ENCODE measurements at places on chromosomes 4 and X. TPM values are rescaled to one million over a fixed set of nuclear protein-coding genes. Genes with fewer than 3 reads are reported as not detected.

The FGG gene
- not detected for total RNA-seq

The HTN3 gene
- total RNA-seq, result not detected

The PRKG2 gene
- total RNA-seq, result not detected

The TRPC5OS gene
- total RNA-seq, result 0.22 TPM

The SNX12 gene
- 18.9 TPM for total RNA-seq

The GPR50 gene
- total RNA-seq, result not detected

The STAP1 gene
- total RNA-seq, result 47.5 TPM

The SUPT20HL2 gene
- not detected for total RNA-seq

The CTAG2 gene
- total RNA-seq, result not detected

The NXF3 gene
- not detected for total RNA-seq

The STARD8 gene
- total RNA-seq, result not detected

The FRMPD4 gene
- not detected for total RNA-seq

The NPNT gene
- not detected for total RNA-seq

The MAGEA1 gene
- 31.6 TPM for total RNA-seq

The MGARP gene
- total RNA-seq, result not detected

The UBA6 gene
- 56.7 TPM for total RNA-seq

The ADH7 gene
- not detected for total RNA-seq

The RHOXF1 gene
- total RNA-seq, result not detected

The NHSL2 gene
- not detected for total RNA-seq

The CTAG1B gene
- total RNA-seq, result not detected

The LAMP2 gene
- total RNA-seq, result 13.7 TPM

The GAGE12E gene
- not detected for total RNA-seq

The USP46 gene
- 14.5 TPM for total RNA-seq

The BRS3 gene
- total RNA-seq, result not detected

The STK32B gene
- not detected for total RNA-seq

The NAAA gene
- 15.1 TPM for total RNA-seq

The OPN1MW2 gene
- not detected for total RNA-seq

The MAOB gene
- not detected for total RNA-seq

The PABPC1L2A gene
- not detected for total RNA-seq

The DNAAF6 gene
- total RNA-seq, result not detected

The PABPC5 gene
- not detected for total RNA-seq

The RAB39B gene
- 14.3 TPM for total RNA-seq

The ZXDA gene
- 6.3 TPM for total RNA-seq

The HEPH gene
- total RNA-seq, result not detected

The MAGEB2 gene
- not detected for total RNA-seq
